Osteocyte (in vitro differentiated cells): ENCODE measurements at places on chromosomes 11 and 22. TPM values are rescaled to one million over a fixed set of nuclear protein-coding genes. Genes with fewer than 3 reads are reported as not detected.

- no peaks in the 10 kb centered on the region for H3K27me3 ChIP-seq
- H3K36me3 ChIP-seq, result no peaks in the 10 kb centered on the region
- peak overlapping the region; percentile 8 for H3K27ac ChIP-seq
- peaks cover 10% of the 10 kb centered on the region for H3K4me1 ChIP-seq
- peak overlapping the region; percentile 20 for H3K4me3 ChIP-seq
Observed at GRCh38 chr11:76859708-76860227, 950 bp upstream of the ACER3 start.

- DNase-seq, result no peak
- peak overlapping the region; percentile 100 for H3K27ac ChIP-seq
- H3K27me3 ChIP-seq, result no peaks in the 10 kb centered on the region
- peaks cover 90% of the 10 kb centered on the region for H3K4me1 ChIP-seq
Observed at GRCh38 chr22:42933485-42934091, 76.5 kb upstream of the ARFGAP3 start.

The CARD16 gene
- total RNA-seq, result 1.5 and 1.9 TPM in 2 replicates

DNA sequence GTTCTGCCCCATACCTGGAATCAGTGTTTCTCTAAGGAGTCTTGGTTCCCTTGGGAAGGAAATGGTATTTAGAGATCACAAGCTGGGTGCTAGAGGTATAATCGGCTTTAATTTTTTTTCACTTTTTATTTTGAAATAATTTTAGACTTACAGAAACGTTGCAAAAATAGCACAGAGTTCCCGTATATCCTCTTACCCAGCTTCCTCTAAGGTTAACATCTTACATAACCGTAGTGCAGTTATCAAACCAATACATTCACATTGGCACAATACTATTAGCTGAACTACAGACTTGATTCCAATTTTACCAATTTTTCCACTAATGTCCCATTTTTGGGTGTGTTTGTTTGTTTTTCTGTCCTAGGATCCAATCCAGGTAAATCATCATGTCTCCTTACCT lies 63.8 kb downstream of the RBX1 start:
- H3K27me3 ChIP-seq, result no peaks in the 10 kb centered on the region
- H3K36me3 ChIP-seq, result no peaks in the 10 kb centered on the region
- H3K27ac ChIP-seq, result no peak overlapping the region
- no peak overlapping the region for H3K4me3 ChIP-seq
- H3K4me1 ChIP-seq, result no peaks in the 10 kb centered on the region

DNA sequence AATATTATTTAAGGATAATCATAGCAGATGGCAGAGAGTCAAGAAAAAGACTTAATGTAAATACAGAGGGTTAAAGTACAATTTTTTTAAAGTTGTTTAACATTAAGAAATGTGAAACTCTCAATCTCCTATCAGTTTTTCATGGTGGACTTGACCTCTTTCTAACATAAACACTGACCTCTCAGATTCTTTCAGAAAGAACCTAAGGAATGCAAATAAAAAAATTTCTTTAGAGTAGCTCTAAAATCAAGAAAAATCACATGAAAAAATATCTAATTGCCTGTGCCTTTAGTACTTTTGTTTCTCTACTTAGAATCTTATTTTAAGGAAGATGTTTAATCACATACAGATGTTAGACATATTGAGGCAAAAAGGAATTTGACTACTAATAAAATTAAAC lies 12.9 kb downstream of the RNF141 start:
- DNase-seq, result no peak
- H3K27me3 ChIP-seq, result no peaks in the 10 kb centered on the region
- peaks cover 49% of the 10 kb centered on the region for H3K4me1 ChIP-seq
